Bronchial epithelial cell (primary cell): ENCODE measurements at places on chromosomes 11 and 22.

GRCh38 chr11:15817001-15817400 lies 539.3 kb downstream of the SOX6 start:
- DNase-seq: peak; percentile 31

DNA sequence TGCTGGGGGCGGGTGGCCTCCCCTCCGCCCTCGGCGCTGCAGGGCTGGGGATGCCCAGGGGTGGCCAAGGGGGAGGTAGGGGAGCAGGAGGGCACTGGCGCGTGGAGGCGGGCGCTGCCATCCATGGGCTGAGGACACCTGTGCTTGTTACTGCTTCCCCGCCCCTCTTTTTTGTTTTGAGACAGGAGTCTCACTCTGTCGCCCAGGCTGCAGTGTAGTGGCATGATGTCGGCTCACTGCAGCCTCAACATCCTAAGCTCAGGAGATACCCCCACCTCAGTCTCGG lies 683 bp upstream of the FADS3 start:
- DNase-seq: no peak

DNA sequence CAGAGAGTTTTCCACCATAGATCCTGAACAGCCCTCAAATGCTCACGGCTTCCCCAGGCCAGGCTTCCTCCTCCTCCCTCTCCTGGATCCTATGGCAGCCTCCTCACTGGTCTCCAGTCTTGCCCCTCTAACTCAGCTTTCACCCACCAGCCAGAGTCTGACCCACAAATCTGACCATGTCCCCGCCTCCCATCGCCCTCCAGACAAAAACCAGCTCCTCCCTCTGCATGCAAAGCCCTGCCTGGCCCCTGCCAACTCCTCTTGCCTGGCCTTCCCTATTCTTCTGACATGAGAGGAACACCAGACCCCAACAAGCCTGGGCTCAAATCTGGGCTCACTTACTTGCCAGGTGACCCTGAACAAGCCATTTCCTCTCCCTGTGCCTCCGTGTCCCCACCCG lies 32.4 kb upstream of the PDE2A start:
- no peak for DNase-seq

GRCh38 chr22:30323246-30323645 lies 3.5 kb downstream of the TBC1D10A start:
- no peak for DNase-seq

DNA sequence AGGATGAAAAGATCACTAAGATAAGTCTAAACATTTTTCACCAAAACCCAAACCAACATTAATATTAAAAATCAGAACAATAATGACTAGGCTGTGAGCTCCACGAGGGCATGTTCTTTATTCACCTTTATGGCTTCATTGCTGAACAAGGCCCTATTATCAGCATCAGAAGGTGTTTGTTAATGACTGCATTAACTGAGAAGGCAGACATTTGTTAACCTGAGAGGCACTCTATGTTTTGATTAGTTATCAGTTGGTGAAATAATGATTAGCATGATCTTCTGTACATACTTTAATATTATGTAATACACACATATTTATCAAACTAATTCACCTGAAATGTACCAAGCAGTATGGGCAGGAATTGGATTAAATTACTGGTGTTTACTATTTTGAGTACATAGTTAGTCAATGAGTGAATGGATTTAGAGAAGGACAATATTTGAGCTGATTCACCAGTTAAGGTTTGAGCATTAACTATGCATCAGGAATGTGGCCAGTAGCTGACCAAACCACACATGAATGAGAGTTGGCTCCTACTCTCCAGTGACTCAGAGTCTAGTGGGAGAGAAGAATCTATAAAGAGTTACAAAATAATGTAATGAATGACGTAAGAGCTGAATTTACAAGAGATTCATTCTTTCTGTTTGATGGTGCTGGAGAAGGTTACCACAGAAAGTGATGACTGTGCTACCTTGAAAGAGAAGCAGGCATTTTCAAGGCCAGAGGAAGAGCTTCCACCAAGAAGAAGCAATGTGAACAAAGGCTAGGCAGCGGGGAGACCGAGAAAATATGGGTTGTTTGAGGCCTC lies 6.7 kb downstream of the IL18 start:
- DNase-seq: peak; percentile 100

DNA sequence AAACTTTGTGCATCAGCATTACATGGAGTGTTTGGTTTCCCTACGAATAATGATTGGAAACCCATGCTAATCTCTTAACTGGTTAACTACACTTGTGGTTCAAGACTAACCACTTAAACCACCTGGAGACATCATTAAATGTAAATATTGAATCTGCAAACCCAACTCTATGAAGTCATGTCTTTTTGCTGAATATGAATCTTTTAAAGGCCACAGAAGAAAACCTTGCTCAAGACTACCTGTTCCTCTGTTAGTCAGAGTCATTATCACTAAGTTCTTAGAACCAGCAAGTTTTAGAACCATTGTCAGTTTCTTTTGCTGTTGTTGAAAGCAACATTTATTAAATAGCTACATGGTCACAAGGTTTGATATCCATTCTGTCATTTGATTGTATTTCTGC lies 70.7 kb downstream of the SIK2 start:
- DNase-seq: no peak

- no peak for DNase-seq
Observed at GRCh38 chr11:118545533-118545932, 14.5 kb downstream of the TMEM25 start.
